Neural crest cell (in vitro differentiated cells): ENCODE measurements at places on chromosomes 2 and 18. TPM values are rescaled to one million over a fixed set of nuclear protein-coding genes. Genes with fewer than 3 reads are reported as not detected.

DNA sequence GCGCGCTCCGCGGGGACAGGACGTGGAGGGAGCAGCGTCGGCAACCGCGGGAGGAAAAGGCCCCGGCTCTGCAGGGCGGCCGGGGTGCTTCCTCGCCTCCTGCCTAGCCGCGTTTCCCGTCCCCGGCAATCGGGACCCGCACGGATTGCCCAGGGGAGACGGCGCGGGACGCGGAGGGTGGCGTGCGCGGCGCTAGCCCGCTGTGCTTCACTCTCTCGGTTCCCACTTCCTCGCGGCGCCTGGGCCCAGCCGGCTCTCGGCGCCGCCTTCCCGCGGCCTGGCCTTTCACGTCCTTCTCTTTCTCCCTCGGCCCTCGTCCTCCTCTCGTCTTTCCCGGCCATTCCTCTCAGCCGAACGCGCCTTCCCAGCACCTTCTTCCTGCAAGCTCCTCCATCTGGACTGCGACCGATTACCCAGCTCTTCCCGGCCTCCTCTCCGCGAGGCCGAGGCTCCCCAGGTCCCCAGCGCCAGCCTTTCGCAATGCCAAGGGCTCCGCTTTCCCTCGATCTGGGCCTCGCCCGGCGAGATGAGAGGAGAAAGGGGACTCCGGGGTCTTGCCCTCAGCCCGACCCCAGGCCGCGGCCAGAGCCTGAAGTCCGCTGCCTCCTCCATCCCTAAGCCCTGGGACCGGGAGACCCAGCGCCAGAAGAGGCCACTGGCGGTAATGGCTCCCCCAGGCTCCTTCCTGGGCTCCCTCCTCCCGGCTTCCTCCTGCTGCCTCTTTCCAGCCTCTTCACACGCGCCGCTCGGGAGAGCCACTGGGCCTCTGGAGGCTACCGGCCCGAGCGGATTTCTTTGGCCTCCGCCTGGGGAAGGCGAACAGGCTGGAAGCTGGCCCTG lies 34.3 kb upstream of the ATP6V1B1 start:
- peak overlapping the region; percentile 96 for H3K27ac ChIP-seq
- H3K4me1 ChIP-seq, result peaks cover 38% of the 10 kb centered on the region
- peaks cover 6% of the 10 kb centered on the region for H3K36me3 ChIP-seq
- H3K27me3 ChIP-seq, result peaks cover 98% of the 10 kb centered on the region
- peak overlapping the region; percentile 93 for H3K4me3 ChIP-seq
- DNase-seq, result peak; percentile 33

GRCh38 chr2:170123593-170123992 lies 54.4 kb upstream of the MYO3B start:
- no peaks in the 10 kb centered on the region for H3K4me1 ChIP-seq
- peaks cover 10% of the 10 kb centered on the region for H3K36me3 ChIP-seq
- DNase-seq, result no peak
- no peak overlapping the region for H3K4me3 ChIP-seq
- H3K27me3 ChIP-seq, result no peaks in the 10 kb centered on the region

DNA sequence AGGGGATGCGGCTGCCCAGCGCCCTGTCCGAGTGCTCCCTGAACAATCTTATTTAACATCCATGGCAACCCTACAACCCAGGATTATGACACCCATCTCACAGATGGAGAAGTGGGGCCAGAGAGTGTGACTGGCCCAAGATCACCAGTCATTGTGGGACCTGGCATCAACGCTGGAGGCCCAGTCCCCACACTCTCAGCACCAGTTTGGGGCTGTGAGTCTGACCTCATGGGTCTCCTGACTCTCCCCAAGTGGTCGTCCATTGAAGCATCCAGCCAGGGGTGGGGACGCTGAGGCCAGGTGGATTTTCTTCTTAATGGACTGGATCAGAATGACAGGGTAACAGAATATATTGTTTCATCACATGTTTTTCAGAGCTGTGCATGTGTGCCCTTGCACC lies 24.5 kb downstream of the MAL start:
- no peak overlapping the region for H3K4me3 ChIP-seq
- no peaks in the 10 kb centered on the region for H3K36me3 ChIP-seq
- peaks cover 12% of the 10 kb centered on the region for H3K4me1 ChIP-seq
- peaks cover 12% of the 10 kb centered on the region for H3K27me3 ChIP-seq

PHOSPHO2 gene
- 8.3 and 8.6 TPM in 2 replicates for total RNA-seq
